LoVo (cell line): ENCODE measurements at places on chromosomes 6 and 20.

GRCh38 chr20:11852189-11852588 is 65.5 kb upstream of the BTBD3 start:
- DNase-seq = no peak

DNA sequence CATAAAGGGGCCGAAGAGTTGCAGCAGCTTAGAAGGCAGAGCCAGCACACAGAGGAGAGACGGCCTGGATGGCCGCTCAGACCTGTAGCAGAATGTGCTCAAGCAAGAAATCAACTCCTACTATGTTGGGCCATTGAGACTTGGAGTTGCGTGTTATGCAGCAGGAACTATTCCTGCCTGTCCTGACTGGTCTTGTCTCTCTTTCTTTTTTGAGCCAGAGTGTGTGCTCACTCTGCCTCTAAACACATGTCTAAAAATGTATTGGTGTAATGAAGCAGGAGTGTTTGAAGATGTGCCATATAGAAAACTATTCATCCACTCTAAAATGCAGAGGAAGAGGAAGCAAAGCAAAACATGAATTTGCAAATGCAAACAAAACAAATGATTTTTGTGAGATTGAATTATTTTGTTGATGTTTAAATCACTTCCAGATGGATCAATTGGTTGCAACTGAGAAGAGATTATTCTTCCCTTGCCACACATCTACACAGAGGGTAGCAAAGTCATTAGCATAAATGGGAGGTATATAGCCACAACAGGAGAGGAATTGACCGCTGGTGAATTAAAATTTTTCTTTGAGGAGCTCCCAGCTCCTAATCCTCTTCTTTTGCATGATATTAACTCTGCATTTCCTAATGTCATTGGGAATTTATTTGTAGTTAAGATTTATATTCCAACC is 20.4 kb upstream of the SYNJ2 start:
- no peak for DNase-seq

DNA sequence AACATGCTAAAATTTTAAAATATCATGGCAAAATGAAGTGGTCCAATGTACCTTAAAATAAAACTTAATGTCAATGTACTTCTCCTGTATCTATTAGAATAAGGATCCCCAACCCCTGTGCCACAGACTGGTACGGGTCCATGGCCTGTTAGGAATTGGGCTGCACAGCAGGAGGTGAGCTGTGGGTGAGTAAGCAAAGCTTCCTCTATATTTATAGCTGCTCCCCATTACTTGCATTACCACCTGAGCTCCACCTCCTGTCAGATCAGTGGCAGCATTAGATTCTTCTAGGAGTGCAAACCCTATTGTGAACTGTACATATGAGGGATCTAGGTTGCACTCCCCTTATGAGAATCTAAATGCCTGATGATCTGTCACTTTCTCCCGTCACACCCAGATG is 86.0 kb downstream of the SLC16A10 start:
- DNase-seq = no peak

GRCh38 chr6:137926207-137926731 is 59.2 kb downstream of the TNFAIP3 start:
- DNase-seq = peak; percentile 81

DNA sequence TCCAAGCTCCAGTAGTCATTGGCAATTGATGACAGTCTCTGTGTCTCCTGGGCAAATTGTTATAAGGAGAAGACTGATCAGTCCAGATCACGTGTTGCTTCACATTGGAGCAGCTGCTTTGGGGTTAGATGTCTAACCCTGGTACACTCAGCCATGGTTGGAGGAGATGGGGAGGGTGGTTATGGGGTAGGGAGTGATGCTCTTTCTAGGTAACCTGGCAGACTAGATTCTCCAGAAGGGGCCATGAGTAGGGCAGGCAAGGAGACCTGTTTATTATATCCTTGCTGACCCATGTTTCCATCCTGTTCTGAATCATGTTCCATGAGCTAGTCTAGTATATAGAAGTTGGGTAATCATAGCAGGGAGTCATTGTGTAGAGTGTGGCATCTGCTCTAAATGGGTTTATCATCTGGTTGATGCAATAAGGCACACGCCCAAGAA is 50.8 kb upstream of the BACH2 start:
- DNase-seq = no peak

GRCh38 chr6:37373822-37374471 is 20.2 kb downstream of the RNF8 start:
- DNase-seq = no peak

GRCh38 chr6:69005199-69005598 is 370.1 kb downstream of the ADGRB3 start:
- no peak for DNase-seq

- DNase-seq = no peak
Observed at GRCh38 chr6:149043476-149044130, 273.9 kb upstream of the TAB2 start.

- peak; percentile 8 for DNase-seq
Observed at GRCh38 chr6:26380256-26380655, 2.7 kb upstream of the BTN2A2 start.

GRCh38 chr6:116369540-116369939 is 1.2 kb upstream of the DSE start:
- no peak for DNase-seq

- no peak for DNase-seq
Observed at GRCh38 chr6:134217105-134217797, 100.7 kb downstream of the SGK1 start.

DNA sequence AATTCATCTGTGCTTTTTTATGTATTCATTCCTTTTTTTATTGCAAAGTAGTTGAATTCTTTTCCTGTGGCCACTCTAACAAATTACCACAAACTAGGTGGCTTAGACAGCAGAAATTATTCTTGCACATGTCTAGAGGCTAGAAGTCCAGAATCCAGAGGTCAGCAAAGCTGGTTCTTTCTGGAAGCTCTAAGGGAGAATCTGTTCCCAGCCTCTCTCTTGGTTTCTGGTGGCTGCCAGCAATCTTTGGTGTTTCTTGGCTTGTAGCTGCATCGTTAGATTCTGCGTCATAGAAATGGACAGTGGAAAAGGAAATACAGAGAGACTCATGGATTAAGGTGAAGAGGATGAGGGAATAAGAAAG is 39.3 kb downstream of the GSTA2 start:
- DNase-seq = no peak

DNA sequence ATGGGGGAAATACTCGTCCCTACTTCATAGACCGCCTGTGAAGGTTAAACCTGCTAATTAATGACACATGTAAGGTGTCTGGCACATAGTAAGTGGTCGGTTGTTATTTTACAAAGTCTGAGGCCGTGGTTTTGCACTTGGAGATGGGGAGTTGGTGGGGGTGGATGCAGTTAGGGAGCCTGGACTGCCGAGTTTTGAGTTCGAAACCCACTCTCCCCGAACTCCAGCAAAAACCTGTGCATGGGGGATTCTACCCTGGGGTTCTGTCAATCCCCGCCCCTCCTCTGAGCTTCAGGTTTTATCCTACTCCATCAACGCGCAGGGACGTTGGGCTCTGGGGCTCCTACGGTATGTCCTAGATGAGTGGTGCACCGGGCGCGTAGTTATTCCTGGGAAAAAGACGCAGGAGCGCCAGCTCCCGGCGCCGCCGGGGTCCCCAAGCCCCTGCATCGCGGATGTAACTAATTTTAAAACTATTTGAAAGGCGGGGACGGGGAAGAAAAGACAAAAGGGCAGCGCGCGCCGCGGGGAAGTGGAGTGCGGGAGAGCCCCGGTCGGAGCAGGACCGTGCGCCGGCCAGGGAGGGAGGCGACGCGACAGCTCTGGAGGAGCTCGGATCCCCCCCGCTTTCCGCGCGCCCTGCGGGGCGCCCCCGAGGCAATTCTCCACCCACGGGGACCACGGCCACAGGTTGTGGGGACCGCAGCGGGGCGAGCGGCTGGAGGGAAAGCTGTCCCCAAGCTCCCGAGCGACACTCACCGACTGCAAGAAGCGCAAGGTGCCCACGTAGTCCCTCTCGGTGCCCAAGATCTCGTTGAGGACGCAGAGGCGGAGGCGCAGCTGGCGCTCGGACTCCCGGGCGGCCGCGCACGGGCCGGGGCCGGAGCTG is 672 bp downstream of the PREX1 start:
- no peak for DNase-seq

- no peak for DNase-seq
Observed at GRCh38 chr6:166419717-166420116, 37.0 kb upstream of the MPC1 start.

DNA sequence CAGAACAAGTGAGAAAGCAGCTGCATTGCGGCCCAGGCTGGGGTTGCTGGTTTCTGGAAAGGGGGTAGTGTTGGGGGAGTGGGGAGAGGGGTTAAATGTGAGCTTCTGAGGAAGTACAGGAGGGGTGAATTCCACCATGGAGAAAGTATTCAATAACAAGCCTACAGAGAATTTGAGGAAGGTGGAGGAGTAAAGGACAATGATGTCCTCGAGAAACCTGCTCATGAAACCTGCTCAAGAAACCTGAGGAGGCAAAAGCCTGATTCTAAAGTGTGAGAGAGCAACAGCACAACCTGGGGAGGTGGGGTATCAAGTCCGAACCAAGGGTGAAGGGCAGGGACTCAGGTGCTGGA is 138.3 kb upstream of the ESR1 start:
- DNase-seq = no peak

- peak; percentile 44 for DNase-seq
Observed at GRCh38 chr6:26420688-26421171, 18.7 kb downstream of the BTN3A1 start.

- DNase-seq = no peak
Observed at GRCh38 chr6:149962461-149963211, 1.1 kb upstream of the ULBP1 start.

- no peak for DNase-seq
Observed at GRCh38 chr6:73139681-73140383, 85.5 kb downstream of the KHDC1L start.

GRCh38 chr20:51710361-51710894 is 57.8 kb downstream of the ATP9A start:
- no peak for DNase-seq

GRCh38 chr20:2396241-2396814 is 15.6 kb downstream of the TGM6 start:
- no peak for DNase-seq

GRCh38 chr6:35506536-35506935 is 6.2 kb downstream of the TULP1 start:
- no peak for DNase-seq

DNA sequence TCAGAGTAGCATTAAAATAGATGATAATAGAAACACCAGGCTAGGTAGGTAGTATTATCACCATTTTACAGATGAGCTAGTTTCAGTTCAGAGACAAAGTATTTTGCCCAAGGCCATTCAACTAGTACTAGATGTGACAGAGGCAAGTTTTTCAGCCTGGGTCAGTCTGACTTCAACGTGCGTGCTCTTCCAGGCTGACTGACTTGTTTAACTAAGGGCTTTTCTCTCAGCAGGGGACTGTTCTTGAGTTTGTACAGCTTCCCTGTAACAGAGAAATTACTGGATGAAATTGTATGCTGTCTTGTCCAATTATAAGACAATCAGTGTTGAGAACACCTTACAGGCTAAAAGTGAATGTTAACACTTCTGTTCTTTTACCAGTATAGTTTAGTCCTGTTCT is 333.5 kb upstream of the MAN1A1 start:
- no peak for DNase-seq

DNA sequence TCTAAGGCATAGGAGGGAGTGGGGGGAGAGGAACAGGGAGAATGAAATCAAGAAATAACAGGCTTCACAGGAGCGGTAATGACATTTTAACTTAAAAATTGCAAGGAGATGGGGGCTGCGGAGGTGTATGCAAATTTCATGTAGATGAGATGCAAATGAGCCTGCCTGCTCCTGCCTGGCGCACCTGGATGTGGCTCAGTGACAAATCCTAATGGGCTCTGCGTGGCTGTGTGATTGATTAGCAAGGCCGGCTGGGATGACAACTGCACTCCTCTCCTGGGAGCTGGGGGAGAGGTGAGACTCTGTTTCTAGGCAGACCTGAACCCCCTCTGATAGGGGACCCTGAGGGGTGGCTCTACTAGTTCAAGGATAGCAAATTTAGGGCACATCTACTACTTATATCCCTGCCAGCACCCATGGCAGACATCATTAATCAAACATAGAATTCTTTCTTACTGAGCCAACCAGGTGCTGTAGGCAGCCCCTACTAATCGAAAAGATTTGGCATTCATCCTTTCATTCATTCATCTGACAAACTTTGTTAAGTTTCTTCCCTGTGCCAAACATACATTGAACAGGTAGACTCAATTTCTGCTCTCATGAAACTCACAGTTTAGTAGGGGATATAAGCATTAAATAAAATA is 38.4 kb upstream of the TGM2 start:
- no peak for DNase-seq

DNA sequence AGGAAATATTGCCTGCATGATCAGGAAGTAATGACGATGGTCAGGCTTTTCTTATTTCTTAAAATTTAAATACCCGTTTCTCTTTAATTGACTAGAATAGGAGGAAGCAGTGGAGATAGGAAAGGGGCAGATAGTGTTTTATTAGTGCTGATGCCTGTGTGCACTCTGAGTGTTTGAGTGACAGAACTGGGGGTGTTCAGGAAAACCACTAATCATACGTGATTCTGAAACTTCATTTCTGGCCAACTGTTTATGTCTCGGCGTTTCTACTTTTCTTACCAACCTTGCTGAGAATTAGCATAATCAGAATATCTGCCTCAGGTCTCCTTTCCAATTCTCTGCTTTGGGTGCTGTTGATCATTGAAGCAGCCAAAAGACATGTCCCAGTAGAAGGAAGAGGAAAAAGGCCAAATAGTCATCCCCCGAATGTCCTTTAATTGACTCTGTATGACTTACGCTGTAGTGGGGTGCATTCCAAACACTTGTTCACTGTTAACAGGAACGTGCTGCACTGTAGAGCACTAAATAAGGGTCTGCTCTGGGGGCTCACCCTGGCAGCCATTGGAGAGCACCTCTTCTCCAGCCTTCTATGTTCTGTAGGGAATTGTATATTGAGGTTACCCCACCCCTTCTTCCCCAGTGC is 152.9 kb downstream of the JARID2 start:
- no peak for DNase-seq

- DNase-seq = no peak
Observed at GRCh38 chr6:33856655-33857054, 52.9 kb upstream of the MLN start.

DNA sequence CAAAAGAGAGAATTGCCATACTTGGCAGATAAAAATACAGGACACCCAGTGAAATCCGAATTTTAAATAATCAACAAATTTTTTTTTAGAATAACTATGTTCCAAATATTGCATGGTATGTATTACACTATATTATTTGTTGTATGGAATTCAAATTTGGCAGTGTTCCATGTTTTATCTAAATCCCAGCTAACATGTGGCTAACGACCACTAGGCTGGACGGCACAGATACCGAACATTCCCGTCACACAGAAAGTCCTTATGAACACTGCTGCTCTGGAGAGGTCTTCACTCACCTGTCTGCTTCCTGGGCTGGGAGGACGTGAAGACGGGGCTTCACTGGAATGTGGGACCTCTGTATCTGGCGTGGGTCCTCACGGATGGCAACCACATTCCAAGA is 32.8 kb downstream of the SNX5 start:
- DNase-seq = no peak

- DNase-seq = no peak
Observed at GRCh38 chr6:155580904-155581303, 125.3 kb upstream of the NOX3 start.

DNA sequence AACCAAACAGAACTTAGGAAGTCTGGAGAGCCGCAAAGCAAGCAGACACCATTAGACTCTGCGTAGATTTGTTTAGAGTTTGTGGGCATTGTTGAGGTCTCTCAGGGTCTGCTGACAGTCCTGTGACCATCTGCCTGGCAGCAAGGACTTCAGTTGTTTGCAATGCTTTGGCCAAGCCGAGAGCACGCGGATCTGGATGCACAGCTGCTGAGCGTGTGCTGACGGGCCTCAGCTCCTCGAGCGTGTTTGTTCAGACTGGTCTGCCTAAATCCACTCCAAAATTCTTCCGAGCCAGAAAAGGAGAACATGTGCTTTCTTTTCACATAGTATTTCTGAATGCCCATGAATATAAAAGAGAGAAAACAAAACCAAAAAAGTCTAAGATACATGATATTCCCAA is 159.0 kb downstream of the ZNF217 start:
- no peak for DNase-seq
